CD4-positive, alpha-beta T cell treated with Interleukin-1 beta for 1 hour (primary cell): ENCODE measurements at places on chromosomes 4 and X.

DNA sequence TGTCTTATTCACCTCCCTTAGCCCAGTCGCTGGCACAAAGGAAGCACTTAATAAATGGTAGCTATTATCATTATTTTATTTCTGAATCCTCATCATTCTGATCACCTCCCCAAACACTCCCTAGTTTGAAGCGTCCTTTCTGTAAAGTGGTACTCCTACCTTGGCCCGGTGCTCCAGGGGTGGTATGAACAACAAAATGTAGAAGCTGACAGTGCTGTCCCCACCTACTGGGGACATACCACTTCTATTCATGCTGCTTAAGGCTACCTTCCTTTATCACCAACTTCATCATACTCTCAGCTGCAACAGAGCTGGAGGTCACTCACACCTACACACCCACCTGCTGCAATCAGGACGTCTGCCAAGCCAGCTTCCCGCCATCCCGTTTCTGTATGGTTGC is 40.8 kb upstream of the APLN start:
- no peak for DNase-seq

DNA sequence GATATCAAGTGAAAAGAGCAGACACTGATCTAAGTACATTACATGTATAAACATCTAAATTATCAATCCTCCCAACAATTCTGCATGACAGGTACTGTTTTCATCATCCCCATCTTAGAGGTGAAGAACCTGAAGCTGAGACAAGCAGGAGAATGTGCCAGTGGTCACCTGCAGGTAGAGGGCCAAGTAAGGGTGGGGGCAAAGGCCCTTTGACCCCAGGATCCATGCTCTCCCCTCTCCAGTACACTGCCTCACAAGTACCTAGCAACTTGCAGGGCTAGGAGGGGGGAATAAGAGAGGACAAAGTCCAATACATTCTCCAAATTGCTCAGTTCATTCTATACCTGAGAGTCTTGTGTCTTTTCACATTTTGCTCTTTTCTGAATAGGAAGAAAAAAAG is 8.3 kb upstream of the MAP7D2 start:
- DNase-seq: no peak

- no peak for DNase-seq
Observed at GRCh38 chr4:40721730-40722171, 28.0 kb upstream of the NSUN7 start.

GRCh38 chrX:77502951-77503525 is 55.8 kb downstream of the FGF16 start:
- no peak for DNase-seq

DNA sequence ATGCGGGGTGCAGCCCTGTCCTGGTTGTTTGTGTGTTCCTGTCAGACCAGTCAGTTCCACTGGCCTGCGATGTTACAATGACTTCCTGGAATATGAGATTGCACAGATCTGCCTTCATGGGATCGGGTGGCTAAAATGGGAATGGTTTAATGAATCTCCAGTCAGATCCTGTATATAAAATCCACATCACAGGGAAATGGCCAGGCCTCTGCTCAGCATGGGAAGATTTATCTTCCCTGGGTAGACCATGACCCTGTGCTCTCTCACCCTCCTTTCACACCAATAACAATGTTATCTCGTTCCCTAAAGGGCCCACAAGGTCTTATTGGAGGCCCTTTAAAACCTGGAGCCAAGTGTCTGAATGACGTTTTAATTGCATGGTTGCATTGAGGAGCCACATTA is 307.4 kb downstream of the RAB28 start:
- no peak for DNase-seq

- DNase-seq: no peak
Observed at GRCh38 chrX:45445745-45446412, 245.2 kb upstream of the DIPK2B start.

DNA sequence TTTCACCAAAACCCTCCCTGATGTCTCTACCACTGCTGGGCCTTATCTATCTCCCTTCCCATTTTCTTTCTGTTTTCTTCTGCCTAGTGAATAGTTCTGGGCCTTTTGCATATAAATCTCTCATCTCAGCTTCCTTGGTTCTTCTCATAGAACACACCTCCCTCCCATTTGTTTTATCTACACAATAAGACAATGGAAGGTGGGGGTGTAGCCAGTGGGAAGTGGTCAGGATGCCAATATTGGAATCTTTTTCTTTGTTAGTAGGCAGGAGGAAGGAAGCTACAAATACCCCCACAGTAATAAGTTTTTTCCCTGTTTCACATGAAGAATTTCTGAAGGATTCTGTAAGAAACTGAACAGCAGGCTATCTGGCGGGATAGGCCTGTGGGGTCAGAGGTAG is 30.9 kb upstream of the RHOH start:
- DNase-seq: no peak

DNA sequence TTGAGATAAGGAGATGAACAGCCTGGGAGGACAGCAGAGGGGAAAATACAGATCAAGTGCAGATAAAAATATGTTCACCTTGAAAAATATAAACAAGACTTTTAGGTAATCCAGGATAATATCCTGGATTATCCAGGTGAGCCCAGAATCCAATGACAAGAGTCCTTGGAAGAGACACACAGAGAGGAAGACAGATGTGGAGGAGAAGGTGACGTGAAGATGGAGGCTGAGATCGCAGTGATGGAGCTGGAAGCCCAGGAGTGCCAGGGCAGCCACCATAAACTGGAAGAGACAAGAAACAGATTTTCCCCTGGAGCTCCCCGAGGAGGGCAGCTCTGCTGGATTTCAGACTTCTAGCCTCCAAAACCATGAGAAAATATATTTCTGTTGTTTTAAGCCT is 230.7 kb downstream of the UNC5C start:
- no peak for DNase-seq

DNA sequence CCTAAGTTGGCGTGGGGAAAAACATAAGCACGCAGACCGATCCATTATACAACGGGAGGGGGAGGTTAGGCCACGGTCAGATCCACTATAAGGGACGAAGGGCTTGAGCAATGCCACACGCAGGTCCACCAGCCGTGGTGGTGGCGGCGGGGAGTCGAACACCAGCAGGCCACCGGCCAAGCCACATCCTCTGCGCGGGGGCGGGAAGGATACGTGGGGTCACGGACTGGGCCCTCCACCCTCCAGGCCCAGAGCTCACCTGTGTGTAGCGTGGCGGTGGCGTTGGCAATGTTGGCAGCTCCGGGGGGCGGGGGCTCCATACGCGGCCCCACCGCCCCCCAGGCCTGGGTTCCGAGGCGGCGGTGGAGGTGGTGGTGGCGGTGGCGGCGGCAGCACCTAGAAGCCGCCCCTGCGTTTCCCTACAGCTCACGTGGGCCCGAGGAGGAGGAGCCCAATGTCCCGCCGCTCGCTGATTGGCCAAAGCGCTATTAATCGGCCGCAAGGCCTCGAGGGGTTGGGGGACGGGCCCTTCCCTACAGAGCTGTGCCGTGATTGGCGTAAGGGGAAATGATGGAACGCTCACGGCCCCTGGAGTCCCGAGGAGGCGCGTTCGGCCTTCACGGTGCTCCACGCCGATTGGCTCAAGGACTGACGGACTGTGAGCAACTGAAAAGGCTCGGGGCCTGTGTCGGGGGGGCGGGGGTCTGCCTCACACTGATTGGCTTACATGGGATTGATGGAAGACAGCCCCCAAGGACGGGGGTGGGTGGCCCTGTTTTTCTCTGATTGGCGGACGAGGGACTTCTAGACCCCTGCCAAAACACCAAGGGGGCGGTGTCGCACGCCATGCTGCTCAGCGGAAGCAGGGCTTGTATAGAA is at the start of gene ELK1:
ELK1 (minus strand) TSS at position 400 of the 879 bp plus-strand sequence. CDS start 9,122 bp downstream, outside the sequence.
- DNase-seq: peak; percentile 95

DNA sequence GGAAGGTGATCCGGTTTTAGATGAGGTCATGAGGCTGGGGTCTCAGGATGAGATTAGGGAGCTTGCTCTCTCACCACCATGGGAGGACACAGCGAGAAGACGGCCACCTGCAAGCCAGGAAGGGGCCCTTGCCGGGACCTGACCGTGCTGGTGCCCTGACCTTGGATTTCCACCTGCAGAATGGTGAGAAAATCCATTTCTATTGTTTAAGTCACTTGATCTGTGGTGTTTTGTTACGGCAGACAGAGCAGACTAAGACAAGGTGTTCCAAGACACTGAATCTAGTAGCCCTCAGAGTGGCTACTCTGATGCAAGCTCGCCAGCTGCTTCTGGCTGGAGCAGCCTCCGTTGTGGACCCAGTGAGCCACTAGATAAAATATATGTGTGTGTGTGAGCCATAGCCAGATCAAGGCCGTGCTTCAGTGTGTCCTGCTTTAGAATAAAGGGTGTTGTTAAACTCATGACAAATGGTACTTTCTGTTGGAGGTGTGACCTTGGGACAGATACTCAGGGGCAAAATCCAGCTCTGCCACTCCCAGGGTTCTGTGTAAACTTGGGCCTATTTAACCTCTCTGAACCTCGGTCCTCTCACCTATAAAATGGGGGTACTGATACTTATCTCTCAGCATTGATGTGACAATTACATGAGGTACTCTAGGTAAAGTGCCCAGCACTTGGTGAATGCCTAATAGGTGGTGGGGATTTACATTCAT is 67.9 kb upstream of the STX18 start:
- DNase-seq: no peak

DNA sequence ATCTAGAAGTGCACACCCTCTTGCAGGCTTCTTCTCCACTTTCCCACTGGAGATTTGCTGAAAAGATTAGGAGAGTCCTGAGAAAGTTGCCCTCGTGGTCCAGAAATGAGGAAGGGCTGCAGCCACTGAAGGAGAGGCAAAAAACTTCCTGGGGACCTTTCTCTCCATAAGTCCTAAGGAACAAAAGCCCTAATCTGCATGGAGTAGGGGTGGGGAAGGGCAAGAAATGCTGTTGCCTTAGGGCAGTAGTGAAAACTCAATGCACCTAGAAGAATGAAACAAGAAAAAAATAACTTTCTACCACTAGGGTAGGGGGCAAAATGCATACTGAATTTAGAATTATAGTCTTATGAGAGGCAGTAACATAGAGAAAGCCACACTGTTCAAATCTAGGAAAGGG is 1408.8 kb downstream of the PCDH19 start:
- no peak for DNase-seq

DNA sequence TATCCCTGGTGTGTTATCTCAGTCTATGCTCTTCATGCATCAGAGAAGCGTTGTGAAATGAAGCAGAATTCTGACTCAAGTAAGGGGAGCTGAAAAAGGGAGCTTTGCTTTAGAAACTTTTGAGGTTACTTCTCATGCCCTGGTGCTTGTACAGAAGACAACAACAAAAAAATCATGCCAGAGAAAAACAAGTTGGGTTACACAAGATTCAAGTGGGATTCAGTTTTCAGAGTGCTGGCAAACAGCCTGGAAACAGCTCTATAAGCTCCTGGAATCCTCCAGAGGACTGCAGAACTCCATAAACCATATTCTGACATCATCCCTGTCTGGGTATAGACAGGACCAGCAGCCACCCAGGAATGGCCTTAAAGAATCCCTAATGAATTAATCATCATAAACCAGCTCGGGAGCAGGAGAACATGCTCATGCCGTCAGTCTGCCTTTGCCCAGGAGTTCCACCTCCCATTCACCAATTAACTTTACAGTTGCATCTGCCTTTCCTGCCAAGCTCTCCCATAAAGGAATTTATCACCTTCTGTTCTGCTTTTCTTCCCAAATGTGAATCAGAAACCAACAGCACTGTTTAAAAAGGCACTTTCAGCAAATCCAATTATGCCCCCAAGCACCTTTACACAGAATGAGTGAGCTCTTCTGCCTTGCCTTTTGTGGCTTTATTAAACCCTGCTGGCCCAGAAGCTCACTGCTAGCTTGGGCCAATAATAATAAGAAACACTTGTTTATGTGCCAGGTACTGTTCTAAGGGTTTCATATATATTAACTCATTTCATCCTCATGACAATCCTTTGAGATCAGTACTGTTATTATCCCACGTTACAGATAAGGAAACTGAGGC is 54.5 kb upstream of the FBXW7 start:
- no peak for DNase-seq

GRCh38 chr4:26784207-26784865 is 76.3 kb upstream of the STIM2 start:
- no peak for DNase-seq

- peak; percentile 2 for DNase-seq
Observed at GRCh38 chr4:144355811-144356757, 215.6 kb upstream of the GYPA start.

GRCh38 chrX:3006495-3006894 is at the start of gene ARSH:
Gene ARSH (plus strand): TSS chrX:3006546. CDS start chrX:3006613, 67 bp downstream.
- DNase-seq: no peak

GRCh38 chrX:34559325-34559724 is 97.8 kb downstream of the TMEM47 start:
- DNase-seq: no peak

DNA sequence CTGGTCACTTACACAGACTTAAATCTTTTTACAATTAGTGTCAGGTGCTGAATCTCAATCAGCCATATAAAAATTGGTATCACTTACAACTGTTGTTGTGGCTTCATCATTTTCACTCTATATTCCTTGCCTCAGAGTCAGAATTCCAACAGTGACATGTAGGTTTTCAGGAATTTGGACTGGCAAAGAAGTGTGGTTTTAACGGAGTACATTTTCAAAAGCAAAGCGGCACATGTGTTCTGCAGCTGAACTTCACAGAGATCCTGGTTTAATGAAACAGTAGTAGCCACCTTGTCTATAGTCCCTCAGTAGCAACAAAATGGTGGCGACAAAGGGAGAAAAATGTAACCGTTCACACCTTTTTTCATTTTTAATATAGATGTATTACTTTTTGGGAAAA is 486.6 kb downstream of the FAT4 start:
- DNase-seq: no peak

- DNase-seq: no peak
Observed at GRCh38 chrX:66045894-66046293, 6.0 kb upstream of the VSIG4 start.

GRCh38 chr4:105991726-105992125 is 96.5 kb downstream of the NPNT start:
- DNase-seq: no peak

GRCh38 chr4:19776929-19777328 is 474.8 kb upstream of the SLIT2 start:
- no peak for DNase-seq

DNA sequence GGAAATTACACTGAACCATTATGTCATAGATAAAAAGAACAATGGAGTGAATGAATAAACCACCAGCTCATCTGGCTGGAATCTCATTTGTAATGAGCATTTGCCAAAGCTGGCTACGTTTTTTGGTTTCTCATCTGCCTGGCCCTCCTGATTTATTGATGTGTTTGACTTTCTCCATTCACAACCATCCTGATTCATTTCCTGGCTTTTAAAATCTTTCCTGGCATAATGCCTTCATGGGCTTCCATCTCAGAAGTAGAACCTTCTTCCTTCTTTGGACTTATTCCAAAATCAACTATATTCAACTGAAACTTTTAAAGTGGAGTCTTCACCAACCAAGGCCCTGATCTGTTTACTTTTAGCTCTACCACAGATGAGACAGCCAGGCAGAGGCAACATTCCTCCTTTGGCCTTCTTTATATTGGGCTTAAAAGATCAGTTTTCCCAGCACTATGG is 36.0 kb upstream of the ARSJ start:
- no peak for DNase-seq

DNA sequence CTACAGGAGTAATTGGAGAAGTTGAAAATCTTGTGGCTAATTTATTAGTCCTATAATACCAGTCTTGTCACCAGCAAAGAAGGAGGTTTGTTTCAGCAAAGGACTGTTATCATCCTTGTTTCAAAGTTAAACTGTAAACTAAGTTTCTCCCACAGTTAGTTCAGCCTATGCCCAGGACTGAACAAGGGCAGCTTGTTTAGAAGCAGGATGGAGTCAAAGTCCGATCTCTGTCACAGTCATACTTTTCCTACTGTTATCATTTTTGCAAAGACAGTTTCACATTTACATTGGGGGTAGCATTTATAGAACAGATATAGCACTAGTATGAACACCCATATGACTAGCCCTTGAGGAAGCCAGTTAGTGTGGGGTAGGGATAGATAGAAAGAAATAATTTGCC is 46.4 kb downstream of the AKAP4 start:
- no peak for DNase-seq
